ENCODE measurements at places on chromosomes 16 and 17.

DNA sequence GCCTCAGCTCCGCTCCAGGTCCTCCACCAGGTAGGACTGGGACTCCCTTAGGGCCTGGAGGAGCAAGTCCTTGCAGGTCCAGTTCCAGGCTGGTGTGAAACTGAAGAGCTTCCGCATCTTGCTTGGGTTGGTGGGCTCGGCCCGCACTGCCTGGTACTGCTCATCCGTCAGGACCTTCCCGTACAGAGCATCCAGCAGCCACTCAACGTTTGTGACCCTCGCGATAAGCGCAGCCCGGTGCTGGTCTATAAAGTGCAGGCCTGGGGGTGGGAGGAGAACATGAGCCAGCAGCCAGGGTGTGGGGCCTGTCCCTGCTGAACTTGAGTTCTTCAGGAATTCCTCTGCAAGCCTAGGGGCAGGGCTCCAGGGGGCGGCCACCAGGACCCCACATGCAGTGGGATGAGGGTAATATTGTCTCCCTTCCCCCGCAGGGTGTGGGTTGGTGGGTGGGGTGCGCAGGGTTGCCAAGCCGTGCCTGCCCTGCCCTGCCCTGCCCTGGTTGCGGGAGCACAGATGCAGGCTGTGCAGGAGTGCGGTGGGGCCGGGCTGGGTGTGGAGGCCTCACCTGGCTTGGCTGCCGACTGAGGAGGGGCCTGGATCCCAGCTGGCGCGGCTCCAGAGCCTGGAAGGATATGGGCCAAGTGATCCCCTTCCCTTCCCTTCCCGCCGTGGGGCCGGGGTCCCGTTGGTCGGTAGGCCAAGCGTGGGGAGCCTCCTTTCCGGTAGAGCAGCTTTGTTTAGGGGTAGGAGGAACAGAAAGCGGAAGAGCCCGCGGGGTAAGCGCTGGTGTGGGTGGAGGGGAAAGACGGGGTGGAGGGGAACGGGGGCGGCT is 762 bp downstream of the PYCARD start:
- no peak for DNase-seq

DNA sequence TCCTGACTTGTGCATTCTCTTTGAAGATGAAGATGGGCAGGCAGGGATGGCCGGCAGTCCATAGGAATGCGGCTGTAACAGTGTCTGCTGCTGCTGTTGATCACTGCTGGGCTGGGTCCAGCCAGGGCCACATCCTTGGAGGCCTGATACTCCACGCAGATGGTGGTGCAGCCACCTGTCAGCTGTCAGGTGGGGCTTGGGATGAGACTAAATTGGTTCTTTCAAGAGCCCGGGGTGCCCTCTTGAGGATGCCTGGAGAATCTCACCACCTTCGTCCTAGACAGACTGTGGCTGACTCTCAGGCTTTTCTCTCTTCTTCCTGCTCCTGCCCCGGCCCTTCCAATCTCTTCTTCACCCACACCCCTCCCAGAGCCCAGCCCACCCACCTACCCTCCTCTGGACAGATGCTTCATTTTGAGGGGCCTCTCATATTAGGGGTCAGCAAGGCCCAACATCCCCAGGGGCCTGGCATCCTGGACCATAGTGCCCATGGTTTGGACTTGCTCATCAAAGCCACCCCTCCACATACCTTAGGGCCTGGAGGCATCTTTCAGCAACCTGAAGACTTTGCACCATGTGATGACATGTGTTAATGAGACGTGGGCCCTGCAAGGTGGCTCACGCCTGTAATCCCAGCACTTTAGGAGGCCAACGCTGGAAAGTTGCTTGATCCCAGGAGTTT is 19.1 kb downstream of the OSBPL7 start:
- DNase-seq: peak; percentile 82

- no peak for DNase-seq
These were observed 168.5 kb downstream of the XYLT1 start for GRCh38 chr16:17302214-17302613.

- no peak for DNase-seq
These were observed 12.9 kb downstream of the G6PC1 start for GRCh38 chr17:42913522-42913921.

- no peak for DNase-seq
These were observed 423.5 kb downstream of the CA10 start for GRCh38 chr17:51734976-51735375.

GRCh38 chr16:75402821-75403475 is 30.4 kb downstream of the CFDP1 start:
- DNase-seq: no peak

DNA sequence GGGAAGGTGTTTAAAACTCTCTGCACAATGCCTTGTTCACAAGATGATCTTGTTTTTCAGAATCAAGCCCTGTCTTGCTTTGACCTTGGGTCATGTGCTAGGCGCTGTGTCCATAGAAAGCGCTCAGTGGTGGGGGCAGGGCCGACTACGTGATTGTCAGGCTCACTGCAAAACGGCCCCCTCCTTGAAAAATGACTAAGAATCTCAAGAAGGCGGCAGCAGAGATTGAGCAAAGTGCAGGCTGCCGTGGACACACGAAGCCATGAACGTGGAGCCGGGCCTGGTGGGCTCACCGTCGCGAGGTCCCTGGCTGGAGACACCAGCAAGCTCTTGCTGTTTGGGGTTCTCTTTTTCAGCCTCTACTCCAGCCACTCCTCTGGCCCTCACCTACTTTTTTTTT is 10.2 kb downstream of the ATP2C2 start:
- DNase-seq: no peak

DNA sequence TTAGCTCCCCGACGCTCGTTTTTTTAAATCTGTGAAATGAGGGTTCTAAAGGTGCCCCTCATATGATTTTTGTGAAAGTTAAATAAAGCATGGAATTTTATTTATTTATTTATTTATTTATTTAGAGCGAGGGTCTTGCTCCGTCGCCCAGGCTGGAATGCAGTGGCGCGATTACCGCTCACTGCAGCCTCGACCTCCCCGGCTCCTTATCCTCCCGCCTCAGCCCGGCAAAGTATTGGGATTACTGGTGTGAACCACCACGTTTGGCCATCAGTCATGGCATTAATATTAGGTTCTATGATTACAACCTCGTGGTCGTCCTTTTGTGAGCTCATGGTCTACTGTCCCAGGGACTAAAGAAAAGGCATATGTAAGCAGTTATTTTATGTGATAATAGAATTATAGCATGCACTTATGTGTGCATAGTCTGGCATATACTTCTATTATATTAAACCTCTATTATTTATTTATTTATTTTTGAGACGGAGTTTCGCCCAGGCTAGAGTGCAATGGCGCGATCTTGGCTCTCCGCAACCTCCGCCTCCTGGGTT is 557 bp upstream of the LUC7L start:
- no peak for DNase-seq

DNA sequence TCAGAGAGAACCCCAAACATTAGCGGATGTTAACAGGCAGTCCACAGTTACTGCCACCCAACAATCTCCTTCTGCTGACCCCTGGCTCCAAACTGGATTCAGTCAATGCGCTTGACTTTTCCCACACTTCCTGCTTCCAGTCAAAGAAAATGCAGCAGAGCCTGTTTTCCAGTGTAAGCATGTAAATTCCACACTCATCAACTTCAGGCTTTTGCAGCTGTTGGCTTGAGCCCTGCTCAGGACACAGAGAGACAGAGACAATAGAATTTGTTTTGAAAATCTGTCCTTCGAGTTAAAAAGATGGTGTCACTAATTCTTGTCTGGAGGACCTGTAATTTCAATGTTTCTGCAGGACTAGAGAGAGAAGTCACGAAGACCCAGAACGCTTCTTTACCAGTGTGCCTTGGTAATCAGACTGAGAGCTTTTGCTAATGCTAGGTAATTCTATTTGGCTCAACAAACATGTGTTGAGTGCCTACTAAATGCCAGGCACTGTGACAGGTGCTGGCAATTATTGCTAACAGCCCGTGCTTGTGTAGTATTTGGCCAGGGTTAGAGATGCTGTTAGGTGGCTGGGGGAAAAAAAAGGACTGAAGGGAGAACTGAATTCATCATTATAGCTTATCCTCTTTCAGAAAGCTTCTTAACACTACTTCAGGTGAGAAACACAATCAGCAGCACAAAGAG is 32.5 kb downstream of the HOXB1 start:
- no peak for DNase-seq

DNA sequence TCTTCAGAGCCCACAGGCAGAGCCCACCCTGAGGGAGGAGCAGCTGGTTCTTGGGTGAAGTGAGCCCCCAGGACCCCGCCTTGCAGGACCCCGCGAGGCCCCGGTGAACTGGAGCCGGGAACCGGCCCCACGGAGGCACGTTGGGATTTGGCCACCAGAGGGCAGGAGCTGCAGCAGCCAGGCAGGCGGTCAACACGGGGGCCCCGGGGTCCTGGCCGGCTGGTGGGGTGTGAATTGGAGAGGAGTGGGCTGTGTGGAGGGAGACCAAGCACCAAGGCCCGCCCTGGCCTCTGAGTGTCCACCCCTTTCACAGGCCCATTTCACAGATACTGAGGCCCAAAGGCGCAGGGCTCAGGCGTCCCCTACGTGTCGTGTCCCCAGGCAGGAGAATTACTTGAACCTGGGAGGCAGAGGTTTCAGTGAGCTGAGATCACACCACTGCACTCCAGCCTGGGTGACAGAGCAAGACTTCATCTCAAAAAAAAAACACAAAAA is 2.2 kb downstream of the DPEP1 start:
- no peak for DNase-seq

DNA sequence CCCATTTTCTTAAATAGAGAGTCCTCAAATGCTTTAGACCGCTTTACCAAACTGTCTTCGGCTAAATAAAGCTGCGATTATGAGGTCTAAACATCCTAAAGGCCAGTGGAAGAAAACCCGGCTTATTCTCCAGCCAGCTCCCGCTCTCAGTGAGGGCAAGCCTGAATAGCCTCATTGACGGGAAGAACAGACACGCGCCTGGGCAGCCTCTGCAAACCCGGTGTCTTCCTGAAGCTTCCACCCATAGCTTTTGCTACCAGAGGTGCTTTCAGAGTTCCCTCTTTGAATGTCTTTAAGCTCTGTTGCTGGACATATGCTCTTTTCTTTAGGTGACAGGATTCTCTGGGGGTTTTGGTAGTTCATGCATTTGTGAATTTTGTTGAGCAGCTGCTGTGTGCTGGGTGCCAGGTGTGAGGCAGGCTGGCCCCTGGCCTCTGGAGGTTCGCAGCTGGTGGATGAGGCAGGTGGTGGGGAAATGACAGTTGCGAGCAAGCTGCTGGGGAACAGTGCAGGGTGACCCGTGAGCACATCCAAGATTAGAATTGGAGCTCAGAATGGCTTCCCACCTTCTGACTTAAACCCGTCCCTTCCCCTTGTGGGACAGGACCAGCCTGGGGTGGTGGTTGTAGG is 44.7 kb downstream of the CRISPLD2 start:
- DNase-seq: no peak

GRCh38 chr17:51050291-51051033 is 70.2 kb downstream of the SPAG9 start:
- no peak for DNase-seq

GRCh38 chr16:79211586-79211985 is 389.0 kb downstream of the MAF start:
- no peak for DNase-seq

DNA sequence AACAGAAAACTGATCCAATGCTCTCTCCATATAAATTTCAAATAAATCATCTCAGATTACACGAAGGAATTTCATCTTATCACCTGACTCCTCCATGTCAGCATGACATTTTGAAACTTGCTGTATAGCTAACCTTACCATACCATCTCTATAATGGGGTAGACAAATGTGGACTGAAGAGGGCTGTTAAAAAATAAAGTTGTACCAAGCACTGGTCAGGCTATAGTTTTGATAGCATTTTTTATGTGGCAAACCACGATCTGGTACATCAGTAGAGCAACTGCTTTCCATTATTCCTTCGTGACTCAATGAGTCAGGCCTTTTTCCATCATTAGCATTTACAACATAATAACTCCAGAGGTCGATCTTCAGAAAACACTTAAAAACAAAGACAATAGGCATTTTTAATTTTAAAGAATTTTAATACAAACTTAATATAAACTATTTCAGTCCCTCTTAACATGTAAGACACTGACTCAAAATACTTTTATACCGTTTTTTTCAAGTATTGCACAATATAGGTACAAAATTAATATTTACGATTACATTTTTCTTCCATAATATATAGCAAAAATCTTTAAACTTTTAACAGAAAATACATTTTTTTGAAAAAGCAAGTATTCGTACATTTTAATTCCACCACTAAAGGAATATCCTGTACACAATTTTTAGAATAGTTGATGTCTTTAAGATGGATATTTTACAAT is 4.2 kb downstream of the TOB1 start:
- DNase-seq: no peak

DNA sequence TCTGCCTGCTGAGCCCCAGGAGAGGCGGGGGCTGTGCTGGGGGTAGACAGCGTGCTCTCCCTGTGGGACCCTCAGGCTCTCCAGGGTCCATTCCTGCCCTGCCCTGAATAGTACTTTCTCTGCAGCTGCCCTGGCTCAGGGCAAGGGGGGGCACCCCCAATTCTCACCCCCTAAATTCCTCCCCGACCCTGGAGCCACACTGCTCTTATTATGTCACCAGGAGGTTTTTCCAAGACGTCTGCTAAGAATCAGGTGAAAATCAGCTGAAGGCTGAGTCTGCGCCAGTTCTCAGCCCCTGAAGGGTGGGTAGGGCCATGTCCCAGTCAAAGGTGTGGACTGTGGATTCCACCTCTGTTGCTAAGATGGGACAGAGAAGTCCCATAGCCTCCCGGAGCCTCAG is 49.9 kb upstream of the MAP3K14 start:
- DNase-seq: no peak

DNA sequence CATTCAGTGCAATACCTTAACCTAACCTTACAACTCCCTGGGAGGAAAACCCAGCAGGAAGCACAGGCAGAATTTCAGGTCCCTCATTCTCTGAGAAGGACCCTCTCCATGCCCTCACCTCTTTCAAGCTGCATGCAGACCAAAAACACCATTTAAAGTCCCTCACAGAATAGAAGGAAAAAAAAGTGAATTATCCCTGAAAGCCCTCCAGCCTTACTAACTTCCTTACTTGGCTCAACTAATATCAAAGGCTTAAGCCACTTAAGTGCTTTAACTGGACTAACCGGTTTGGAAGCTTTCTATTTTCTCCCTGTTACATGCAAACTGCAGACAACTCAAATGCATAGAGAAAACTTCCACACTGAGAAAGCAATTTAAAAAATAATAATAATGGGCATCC is 60.5 kb downstream of the ADAMTS18 start:
- DNase-seq: no peak

- peak; percentile 94 for DNase-seq
These were observed 24.3 kb upstream of the ZNF750 start for GRCh38 chr17:82863941-82864712.

DNA sequence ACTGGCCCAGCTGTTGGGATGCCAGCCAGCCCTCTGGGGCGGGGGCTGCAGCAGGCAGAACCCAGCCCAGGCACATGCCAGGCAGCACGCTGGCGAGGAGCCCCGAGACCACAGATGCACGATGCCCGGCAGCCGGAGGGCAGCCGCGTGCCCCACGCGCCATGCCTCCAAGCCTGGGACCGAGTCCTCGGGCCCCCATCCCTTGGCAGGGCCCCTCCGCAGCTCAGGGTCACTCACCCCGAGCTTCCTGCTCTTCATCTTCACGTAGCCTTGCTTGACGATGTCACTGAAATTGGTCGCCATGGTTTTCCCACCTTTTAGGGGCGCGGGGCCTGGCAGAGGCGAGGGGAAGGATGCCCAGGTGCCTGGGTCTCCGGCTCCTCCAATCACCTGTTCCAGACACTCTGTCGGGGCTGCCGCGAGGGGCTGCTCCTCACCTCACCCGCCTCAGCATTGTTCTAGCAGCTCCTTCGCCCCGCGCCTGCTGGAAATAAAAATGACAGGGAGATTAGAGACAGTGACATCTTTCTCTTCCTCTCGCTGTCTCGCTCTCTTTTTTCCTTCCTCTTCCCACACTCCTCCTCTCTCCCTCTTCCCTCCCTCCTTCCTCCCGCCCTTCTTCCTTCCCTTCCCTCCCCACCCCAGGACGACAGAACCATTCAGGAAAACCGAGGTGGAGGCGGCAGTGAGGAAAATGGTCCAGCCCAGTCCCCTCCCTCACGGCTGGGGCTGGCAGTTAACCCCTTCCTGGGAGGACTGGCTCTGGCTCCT is 6.9 kb downstream of the DOK4 start:
- DNase-seq: peak; percentile 59
